ENCODE measurements at places on chromosomes 3 and 15.

- no peak for DNase-seq
Measured at GRCh38 chr15:39052323-39052705, 487.7 kb upstream of the RASGRP1 start.

DNA sequence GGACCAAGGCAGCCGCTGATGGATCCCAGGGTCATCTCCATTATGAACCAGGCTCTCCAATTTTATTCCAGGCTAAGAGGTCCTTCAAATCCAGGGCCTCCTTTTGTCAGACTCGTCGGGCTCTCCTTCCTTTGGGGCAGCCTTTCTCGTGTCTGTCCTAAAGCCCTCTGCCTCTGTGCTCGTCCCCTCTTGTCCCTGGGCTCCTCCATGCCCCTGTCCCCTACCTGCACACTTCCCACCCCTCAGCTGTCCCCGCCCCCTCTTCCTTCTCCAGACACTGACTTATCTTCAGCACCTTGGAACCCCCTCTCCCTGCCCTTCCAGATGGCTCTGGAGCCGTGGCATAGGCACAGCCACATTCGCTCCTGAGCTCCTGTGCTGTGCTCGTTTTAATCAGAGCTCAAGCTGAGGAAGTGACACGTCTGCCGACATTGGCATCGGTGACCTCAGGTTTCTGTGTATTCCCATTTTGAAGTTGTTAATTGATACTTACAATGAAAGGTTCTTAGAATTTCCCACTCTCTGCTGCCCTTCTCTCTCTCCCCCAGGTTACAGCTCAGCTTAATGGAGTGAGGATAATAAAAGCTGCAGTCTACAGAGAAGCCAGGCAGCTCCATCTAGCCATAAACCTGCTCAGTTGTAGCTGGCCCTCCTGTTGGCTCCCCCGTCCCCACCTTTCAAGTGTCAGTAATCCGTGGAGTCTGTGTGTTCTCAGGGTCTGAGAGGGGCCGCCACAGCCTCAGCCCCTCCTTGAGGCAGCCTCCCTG is 51.1 kb upstream of the SEC22A start:
- DNase-seq = no peak

GRCh38 chr15:26665957-26666791 is 106.7 kb downstream of the GABRB3 start:
- DNase-seq = no peak

- no peak for DNase-seq
Measured at GRCh38 chr3:185760550-185760949, 64.3 kb downstream of the IGF2BP2 start.

GRCh38 chr3:61589856-61590255 is 28.5 kb downstream of the PTPRG start:
- DNase-seq = no peak

GRCh38 chr3:46880884-46881595 is 3.5 kb downstream of the PTH1R start:
- no peak for DNase-seq

DNA sequence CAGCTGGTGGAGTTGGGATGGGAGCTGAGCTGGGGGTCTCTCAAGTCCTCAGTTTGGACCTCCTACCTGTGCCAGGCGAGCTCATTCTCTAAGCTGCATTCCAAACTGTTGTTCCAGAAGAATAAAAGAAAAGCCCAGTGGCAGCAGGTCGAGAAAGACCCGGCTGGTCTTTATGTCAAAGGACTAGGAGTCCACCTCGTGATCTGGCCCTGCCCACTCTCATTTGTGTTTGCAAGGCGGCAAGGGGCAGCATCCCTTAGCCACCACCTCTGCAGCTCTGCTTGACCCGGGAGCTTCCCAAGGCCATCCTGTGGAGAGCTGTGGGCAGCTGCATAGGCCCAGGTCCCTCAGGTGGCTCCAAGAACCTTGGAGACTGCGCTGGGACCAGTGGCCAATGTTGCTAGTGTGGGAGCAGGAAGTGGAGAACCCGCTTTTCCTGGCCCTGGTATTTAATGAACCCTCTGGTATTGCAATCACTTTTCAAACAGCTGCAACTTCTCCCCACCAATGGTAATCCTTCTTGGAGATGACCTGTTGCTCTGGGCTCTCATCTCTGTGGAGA is 30.9 kb downstream of the KY start:
- no peak for DNase-seq

- no peak for DNase-seq
Measured at GRCh38 chr3:13561967-13562366, 13.0 kb downstream of the FBLN2 start.

DNA sequence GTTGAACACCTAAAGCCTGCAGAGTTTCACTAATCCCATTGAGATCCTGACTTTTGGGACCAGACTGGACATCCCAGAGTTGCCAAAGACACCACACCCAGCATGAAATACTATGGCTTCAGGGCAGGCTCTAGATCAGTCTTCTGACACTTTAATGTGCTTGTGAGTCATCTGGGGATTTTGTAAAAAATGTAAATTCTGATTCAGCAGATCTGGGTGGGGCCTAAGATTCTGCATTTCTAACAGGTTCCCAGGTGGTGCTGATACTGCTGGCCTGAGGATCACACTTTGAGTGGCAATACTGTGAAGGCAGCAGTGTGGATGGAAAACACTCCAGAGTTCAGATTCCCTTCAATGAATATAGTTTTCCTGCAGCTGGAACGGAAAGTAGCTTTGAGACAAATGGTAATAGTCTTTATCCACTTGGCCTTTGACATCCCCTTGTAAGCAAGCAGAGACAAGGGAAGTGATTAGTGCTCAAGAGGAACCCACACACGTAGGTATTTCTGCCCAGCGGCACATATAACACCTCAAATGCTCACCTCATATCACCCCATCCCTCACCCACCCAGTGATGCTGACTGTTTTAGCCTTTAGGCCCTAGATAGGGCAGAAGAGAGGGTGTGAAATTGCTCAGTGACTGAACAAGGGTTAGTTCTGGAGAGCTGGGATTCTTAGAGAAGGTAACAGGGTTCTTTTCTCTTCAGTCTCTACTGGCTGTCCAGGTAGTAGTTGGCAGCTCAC is 51.5 kb upstream of the GSK3B start:
- DNase-seq = no peak

DNA sequence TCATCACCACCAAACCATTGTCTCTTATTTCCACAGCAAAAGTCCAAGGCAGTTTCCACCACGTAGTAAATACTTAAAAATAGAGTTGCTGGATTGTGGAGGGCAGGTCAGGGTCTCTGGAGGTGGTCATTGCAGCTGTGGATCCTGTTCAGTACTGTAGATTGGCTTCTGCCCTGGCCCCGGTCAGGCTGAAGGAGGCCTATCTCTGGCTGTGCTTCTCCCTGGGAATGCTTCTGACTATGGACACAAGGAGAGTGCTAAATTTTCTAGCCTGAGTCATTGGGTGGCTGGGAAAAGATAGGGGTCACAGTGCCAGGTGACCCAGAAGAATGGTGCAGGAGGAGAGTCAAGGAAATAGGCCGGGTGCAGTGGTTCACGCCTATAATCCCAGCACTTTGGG is 26.3 kb upstream of the GMPPB start:
- DNase-seq = no peak

DNA sequence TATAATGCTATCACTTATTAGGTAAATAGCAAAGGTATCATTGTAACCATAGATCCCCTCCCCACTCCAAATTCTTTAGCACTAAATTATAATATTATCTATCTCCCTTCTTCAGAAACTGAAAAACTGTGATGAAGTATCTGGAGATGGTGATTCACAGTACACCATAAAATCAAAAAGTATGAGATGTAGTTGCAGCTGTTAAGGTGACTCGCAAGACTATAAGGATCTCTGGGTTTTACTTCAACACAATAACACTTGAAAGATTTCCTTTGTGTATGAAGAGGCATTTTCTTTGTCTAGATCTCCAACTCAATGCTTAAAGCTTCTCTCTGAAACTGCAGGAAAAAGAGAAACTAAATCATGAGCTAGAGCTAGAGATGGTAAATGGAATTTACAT is 46.9 kb downstream of the IFT57 start:
- no peak for DNase-seq

GRCh38 chr15:57196865-57197264 is 179.4 kb upstream of the CGNL1 start:
- no peak for DNase-seq

GRCh38 chr3:17749281-17749680 is 6.8 kb upstream of the TBC1D5 start:
- DNase-seq = no peak

DNA sequence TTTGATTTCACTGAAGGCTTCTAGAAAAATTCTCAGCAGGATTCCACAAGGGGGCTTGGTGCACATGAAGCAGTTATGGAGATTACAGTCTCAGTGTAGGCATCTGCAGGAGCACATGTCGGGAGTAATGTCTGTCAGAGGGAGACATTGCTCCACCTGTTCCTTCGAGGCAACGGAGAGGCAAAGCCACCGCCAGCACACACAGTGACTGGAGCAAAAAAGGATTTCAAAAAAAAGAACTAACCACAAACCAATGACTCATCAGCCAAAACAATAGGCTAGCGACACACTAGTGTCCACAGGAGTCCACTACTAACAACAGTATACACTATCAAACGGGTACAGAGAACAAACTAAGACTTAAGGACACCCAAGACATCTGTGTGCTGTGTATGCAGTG is 68.9 kb downstream of the NPTN start:
- DNase-seq = no peak

- no peak for DNase-seq
Measured at GRCh38 chr15:92449476-92449875, 55.8 kb downstream of the ST8SIA2 start.

- no peak for DNase-seq
Measured at GRCh38 chr3:127814325-127814781, 8.0 kb downstream of the MGLL start.
